Renal cortical epithelial cell (primary cell): ENCODE measurements at places on chromosomes 3 and 15. TPM values are rescaled to one million over a fixed set of nuclear protein-coding genes. Genes with fewer than 3 reads are reported as not detected.

DNA sequence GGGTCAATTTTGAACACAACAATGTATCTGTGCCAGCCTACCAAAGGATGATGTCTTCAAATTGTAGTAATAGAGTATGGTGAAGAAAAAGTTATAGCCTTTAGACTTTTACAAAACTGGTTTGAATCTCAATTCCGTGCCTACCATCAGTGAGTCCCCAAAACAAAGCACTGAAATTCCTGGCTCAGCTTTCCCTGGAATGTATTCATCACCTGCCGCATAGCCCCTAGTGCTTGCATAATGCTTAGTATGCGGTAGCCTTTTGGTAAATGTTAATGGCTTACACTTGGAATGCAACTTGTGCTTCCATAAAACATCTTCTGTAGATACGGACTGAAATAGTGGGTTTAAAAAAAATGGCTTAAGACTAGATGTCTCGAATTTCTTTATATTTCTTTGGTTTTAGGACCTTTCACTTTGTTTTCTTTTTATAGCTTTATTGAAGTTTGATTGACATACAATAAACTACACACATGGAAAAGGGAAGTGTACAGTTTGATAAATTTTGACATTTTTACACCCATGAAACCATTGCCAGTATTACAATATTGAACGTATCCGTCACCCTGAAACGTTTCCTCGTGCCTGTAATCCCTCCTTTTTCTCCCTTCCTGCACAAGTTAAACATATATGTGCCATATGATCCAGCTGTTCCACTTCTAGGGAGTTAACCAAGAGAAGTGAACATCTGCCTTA, 12.1 kb downstream of the SACM1L start:
- peak; percentile 73 for DNase-seq

DNA sequence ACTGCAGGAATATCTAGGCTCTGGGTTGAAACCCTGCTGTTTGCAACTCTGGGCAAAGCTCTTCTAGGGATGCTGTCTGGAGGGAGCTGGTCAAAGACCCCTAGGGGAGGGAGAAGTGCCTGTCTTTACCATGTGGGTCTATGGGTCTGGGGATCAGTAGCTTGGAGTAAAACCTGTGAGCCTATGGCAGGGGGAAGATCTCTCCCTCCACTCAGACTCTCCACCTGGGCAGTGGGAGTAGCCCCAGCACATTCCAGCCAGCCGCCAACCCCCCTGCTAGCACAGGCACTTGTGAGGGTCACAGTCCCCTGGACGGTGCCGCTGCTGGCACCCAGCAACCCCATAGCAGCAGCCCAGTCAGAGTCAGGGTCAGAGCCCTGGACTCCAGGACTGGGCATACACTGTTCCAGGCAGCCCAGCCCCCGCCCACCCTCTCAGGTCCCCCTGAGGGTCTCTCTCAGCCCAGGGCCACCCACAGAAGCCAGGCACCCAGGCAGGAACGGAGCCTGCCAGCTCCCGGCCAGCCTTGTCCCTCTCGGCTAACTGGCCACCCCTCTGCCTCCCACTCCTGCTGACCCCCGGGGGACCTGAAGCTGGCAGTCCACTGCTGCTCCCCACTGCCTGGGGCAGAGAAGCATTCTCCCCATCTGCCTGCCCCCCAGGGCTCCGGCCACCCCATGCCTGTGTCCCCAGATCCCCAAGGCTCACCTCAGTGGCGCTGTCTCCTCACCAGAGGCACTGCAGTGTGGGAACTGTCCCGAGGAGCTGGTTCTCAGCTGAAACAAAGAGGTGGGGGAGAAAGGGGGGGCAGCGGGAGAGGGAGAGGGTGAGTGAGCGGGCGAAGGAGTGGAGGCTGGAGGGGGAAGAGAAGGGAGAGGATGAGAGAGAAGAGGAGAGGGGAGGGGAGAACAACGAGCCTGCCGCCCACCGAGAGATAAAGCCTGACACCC, 10.8 kb downstream of the GLYCTK start:
- DNase-seq: no peak

- peak; percentile 82 for DNase-seq
Observed at GRCh38 chr3:111936191-111936841, 42.5 kb upstream of the ABHD10 start.

DNA sequence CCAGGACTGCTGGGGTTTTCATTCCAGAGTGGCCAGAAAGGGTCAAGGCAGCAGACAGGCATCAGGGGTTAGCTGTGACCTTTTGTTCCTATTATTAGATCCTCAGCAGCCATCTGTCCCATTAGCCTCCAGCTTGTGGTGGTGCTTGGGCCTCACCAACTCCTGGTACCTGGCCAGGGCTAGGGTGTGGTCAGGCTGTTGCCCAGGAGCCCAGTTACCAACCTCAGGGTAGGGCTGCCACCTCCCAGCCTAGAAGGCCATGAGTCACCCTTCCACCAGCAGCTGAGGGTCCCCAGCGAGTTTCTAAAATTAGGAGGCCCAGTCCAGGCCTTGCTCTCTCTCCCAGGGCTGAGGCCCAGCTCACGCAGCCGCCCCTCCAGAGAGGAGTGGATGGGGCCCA, 12.2 kb downstream of the TMEM43 start:
- peak; percentile 30 for DNase-seq

DNA sequence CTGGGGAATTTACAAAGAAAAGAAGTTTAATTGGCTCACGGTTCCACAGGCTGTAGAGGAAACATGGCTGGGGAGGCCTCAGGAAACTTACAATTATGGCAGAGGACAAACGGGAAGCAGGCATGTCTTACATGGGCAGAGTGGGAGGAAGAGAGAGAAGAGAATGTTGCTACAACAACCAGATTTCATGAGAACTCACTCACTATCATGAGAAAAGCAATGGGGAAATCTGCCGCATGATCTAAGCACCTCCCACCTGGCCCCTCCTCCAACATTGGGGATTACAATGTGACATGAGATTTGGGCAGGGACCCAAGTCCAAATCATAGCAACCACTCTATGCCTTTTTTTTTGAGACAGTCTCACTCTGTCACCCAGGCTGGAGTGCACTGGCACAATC, 28.8 kb downstream of the PCNP start:
- DNase-seq: no peak

SENP2 gene
- 31.6 and 36.2 TPM in 2 replicates for total RNA-seq

GRCh38 chr3:131658771-131659170, 156.0 kb upstream of the MRPL3 start:
- peak; percentile 58 for DNase-seq

DNA sequence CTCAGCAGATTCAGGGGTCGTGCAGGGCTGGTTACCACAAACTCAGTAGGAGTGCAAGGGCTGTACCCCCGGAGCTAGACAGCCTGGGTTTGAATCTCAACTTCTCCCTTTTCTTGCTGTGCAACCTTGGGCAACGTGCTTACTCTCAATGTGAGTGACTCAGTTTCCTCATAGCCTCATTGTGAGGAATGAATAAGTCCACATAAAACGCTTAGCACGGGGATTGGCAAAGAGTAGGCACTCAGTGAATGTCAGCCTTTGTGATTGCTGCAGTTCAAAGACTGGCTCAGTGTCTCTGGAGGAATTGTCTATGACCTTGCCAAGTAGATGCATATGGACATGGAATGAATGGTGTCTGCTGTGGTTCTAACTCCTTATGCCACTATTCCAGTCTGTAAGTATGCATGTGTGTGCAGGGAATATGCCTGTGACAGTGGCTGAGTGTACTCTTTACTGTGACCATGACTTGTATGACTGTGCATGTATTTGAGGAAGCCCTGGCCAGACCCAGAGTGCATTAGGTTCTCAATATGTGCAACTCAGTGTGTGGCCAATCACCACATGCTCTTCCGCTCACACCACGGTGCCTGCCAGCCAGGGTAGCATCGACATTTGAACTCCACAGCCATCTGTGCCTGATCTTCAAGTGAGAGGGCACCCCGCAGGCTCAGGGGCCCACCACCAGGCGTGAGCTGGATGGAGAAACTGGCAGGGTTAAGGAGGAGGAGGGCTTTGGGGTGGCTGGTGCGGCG, 900 bp upstream of the HYAL3 start:
- peak; percentile 38 for DNase-seq

DNA sequence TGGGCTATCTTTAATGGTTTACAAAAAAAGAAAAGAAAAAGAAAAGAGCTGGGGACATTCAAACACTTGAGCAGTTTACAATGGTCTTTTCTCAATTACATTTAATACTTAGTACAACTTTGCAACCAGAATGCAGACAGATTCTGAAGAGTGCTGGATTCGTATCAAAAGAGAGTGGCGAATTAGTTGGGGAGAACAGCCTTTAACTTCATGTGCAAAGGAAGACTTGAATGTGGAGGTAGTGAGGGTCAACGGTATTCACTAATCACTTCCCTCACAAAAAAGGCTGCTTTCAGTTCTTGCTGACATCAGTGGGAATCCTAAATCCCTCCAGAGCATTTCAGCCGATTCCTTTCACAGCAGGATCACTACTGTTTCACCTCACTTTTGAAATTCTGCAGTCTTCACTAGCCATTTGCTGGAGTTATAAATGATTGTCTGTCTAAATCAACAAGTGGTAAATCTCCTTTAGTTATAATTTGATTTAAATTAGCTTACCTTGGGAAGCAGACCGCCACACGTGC, 323.0 kb upstream of the SEMA6D start:
- no peak for DNase-seq

- no peak for DNase-seq
Observed at GRCh38 chr3:130702985-130703384, 43.6 kb downstream of the PIK3R4 start.

BNC1 gene
- 18.4 and 26.7 TPM in 2 replicates for total RNA-seq

CADPS gene
- not detected in 2 replicates for total RNA-seq

SLC15A2 gene
- 1.9 and 4.7 TPM in 2 replicates for total RNA-seq

DNA sequence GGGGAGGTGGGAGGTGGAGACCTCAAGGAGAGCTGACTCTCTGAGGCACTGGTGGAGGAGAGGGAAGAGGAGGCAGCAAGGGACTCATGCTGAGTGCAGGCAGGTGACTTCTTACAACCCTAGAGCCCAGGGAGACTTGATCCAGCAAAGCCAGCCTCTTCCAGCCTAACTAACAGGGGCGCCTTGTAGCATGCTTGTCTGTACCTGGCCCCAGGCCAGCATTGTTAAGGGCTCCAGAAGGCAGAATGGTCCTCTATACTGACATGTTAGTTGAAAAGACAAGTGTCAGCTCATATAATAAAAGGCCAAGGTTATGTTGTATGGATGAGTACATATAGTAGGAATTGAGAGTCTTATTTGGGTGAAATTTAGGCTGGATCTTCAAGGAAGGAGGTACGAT, 65.4 kb downstream of the CHDH start:
- no peak for DNase-seq

GRCh38 chr3:43024181-43024885, 45.2 kb downstream of the GASK1A start:
- DNase-seq: no peak

DNA sequence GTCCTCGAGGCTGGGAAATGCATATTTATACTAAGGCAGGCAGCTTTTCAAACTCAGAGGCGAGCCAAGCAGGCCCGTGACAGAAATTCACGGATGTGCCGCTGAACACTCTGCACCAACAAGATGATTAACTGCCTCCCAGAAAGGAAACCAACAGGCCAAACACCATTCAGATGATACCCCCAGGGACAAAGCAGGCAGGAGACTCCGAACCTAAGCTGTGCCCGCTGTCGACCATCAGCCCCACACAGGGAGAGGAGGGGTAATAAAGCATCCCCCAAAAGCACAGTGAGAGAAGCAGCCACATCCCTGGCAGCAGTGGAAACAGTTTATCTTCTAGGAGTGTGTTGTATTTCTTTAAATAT, 31.8 kb downstream of the ADAMTS17 start:
- no peak for DNase-seq

DNA sequence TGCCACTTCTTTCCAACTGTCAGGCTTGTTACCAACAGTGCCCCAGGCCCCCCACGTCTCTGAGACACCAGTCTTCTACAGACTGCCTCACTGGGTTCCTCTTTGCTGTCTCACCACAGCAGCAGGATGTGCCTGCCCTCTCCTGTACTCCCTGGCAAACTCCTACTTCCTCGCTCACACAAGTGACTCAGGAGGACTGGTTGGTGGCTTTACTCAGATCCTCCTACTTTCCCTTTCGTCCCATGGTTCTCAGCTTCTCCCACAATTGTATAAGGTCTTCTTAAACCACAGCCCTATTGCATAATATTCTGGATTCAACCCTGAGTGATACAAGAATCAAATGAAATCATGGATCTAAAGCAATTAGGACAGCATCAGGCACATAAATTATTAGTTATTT, 246.6 kb upstream of the PROK2 start:
- peak; percentile 49 for DNase-seq

DNA sequence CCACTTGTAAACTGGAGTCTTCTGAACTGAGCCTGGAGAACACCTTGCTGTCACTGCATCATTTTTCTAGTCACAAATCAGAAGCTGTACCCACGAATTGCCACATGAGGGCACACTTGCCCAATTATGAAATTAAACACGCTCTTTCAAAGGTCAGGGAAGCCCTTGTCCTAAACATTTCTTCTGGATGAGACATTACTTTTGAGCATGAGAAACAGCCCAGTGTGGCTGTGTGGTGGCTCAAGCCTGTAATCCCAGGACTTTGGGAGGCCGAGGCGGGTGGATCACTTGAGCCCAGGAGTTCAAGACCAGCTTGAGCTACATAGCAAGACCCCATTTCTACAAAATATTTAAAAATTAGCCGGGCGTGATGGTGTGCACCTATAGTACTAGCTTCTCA, 27.5 kb upstream of the CFAP161 start:
- DNase-seq: peak; percentile 57

TMC3 gene
- total RNA-seq: not detected in 2 replicates

P3H2 gene
- total RNA-seq: 101 and 240 TPM in 2 replicates

- DNase-seq: no peak
Observed at GRCh38 chr15:62566248-62566647, 401.2 kb upstream of the C2CD4B start.

GRCh38 chr3:131811481-131811880, 223.3 kb downstream of the CPNE4 start:
- DNase-seq: no peak

DNA sequence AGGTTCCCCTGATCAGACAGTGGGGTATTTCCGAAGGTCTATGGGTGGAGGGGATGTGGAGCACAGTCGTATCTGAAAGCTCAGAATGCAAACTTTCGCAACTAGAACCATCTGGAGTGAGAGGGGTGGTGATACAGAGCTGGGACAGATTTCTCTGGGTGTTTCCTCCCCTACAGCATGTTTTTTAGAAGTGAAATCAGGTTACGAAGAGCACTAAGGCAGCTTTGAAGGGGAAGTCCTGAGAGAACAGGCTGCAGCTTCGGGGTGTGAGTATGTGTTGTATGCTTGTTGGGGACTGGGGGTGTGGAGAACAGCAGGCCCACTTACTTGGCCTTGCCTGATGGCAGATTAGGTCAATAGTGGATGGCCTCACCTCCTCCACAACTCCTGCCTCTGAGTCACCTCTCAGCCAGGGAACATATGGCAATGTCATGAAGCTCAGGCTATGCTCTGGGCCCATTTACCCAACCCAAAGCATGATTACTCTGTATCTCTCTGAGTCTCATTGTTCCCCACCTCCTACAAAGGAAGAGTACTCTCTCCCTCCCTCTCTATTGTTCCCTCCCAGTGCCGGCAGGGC, 107.2 kb upstream of the RASGRP1 start:
- DNase-seq: no peak

DNA sequence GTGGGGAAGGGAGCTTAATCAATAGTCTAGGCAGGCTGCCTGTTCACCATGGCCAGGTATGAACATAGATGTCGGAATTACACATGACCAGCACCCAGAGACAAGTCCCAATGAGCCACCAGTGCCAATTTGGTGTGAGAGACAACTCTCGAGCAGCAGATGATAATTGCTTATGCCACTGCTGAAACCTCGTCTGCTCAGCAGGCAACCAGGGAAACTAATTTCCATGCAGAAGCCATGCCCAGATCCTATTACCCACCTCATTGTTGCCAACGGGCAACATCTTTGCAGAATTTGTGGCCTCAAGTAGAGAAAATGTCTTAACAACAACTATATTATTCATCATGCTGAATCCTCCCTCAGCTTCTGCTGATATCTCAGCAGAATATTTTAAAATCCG, 84.9 kb downstream of the CGGBP1 start:
- DNase-seq: no peak

SLC22A14 gene
- 0.45 TPM in 1 of 2 replicates, not detected in the other for total RNA-seq

MUC20 gene
- 1.1 and 4.7 TPM in 2 replicates for total RNA-seq

FHIT gene
- total RNA-seq: 1.4 and 5.5 TPM in 2 replicates
